Esophagus muscularis mucosa (tissue), 4 donors: ENCODE measurements at places on chromosomes 16 and 17. TPM values are rescaled to one million over a fixed set of nuclear protein-coding genes. Genes with fewer than 3 reads are reported as not detected.

Gene PRSS21
- not detected for total RNA-seq

- no peak overlapping the region for H3K4me3 ChIP-seq
- no peaks in the 10 kb centered on the region for H3K27me3 ChIP-seq
- H3K36me3 ChIP-seq = no peaks in the 10 kb centered on the region
- H3K27ac ChIP-seq = no peak overlapping the region
- H3K4me1 ChIP-seq = no peaks in the 10 kb centered on the region
- no peak for DNase-seq
Measured at GRCh38 chr16:48098472-48098871, 57.3 kb downstream of the ABCC12 start.

Gene ENPP7
- total RNA-seq = not detected

DNA sequence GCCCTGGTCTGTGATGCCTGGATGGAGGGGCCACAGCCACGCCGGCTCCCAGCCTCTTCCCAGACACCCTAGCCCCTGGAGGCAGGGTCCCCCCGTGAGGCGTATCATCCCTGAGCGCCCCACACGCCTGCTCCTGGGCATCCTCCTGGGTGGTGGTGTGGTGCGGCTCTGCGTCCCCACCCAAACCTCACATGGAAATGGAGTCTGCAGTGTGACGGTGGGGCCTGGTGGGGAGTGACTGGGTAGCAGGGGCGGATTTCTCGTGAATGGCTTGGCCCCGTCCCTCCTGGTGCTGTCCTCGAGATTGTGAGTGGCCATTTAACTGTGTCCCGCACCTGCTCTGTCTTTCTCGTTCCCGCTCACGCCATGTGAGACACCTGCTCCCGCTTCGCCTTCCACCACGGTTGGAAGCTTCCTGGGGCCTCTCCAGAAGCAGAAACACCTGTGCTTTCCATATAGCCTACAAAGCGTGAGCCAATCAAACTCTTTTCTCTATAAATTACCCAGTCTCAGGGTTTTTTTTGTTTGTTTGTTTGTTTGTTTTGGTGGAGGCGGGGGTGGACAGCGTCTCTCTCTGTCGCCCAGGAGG lies 5.9 kb upstream of the SSTR5 start:
- no peaks in the 10 kb centered on the region for H3K36me3 ChIP-seq
- no peak overlapping the region for H3K4me3 ChIP-seq
- no peaks in the 10 kb centered on the region for H3K4me1 ChIP-seq
- DNase-seq = no peak
- H3K27ac ChIP-seq = no peak overlapping the region
- H3K27me3 ChIP-seq = peaks cover 100% of the 10 kb centered on the region

DNA sequence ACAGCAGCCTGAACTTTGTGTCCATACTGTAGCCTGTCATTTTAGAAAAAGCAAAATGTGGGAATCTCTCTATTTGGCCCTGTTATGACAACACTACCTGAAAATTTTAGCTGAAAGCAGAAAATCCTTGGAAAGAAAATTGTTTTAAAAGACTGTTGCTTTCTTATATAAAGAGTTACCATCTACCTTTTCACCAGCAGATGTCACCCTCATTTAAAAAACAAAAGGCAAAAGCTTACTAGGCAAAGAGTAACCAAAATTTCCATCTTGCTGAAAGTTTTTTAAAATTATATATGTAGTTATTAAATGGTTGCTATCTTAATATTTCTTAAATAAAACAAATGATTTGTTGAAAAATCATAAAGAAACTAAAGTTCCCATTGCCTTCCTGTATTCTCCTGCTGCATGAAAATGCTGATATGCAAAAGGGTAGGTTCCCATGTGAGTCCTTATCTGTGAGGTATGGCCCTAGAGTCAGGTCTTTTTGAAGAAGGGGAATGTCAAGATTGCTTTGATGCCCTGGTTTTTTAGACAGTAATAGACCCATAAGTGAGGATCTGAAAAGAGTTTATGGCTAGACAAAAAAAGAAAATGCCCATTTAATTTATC lies 61.0 kb downstream of the TNRC6C start:
- no peaks in the 10 kb centered on the region for H3K36me3 ChIP-seq
- DNase-seq = no peak
- H3K27me3 ChIP-seq = no peaks in the 10 kb centered on the region
- no peak overlapping the region for H3K27ac ChIP-seq
- peaks cover 48% of the 10 kb centered on the region for H3K4me1 ChIP-seq

DNA sequence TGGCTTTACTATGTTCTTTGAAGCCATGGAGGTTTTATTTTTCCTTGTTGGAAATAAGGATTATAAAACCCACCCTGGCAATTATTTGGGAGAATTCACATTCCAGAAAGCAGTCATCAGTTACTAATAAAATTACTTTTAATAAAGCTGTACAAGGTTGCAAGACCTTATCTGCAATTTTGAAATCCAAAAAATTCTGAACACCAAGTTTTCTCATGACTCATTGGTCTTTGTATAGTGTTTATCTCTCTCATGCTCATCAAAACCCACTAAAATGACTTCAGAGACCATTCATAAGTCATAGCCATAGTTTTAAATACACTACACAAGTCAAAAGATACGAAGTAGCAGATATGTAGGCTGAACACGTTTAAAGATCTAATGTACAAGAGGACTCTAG lies 6.0 kb upstream of the KRT38 start:
- no peaks in the 10 kb centered on the region for H3K4me1 ChIP-seq
- no peaks in the 10 kb centered on the region for H3K36me3 ChIP-seq
- DNase-seq = no peak

DNA sequence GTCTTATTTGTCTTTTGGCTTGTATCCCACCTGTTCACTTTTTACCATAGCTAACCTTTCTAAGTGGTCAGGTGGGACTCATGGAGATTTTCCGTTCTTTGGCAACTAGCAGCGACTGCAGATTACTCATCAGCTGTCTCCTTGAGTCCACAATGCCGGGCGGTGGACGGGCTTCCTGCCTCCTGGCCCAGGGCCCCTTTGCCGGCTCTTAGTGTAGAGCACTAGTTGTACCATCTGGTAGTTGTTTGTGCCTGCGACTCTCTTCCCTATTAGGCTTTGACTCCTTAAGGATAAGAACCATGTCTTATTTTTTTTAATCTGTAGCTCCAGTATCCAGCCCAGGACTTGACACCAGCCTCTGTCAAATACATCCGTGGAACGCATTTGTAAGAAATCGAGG lies 399.9 kb downstream of the WWOX start:
- no peaks in the 10 kb centered on the region for H3K27me3 ChIP-seq
- no peak overlapping the region for H3K27ac ChIP-seq

- no peak for DNase-seq
- peaks cover 13% of the 10 kb centered on the region for H3K4me1 ChIP-seq
- H3K27ac ChIP-seq = peak overlapping the region; percentile 8
Measured at GRCh38 chr17:11608396-11608795, 10.1 kb downstream of the DNAH9 start.

DNA sequence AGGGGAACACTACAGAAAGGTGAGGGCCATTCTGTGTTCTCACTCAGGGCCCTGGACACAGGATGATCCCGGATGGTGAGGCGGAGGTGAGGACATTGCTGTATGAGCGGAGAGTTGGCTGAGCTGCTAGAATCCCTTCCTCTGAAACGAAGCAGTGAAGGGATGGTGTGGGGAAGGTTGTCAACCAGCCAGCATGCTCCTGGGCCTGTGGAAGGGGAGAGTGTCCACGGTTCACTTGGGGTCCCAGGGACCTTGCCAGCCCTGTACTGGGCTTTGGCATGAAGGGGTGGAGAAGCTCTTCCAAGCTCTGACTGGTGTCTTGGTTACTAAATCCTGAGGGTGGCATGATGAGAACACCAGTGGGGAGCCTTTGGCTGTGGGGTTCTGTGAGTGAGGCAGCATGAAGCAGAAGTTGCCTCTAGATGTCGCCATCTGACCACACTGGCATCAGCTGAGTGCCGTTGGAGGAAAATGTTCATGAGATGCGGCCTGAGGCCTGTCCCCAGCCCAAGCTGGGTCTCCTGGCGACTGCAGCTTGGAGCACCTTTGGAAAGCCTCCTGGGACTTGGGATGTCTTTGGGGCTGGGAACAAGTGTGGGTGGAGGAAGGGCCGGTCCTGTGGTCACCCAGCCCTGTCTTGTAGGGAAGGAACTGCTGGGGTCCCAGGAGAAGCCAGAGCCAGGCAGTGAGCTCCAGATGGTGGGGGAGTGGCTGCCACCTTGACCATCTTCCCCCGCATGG lies 14.8 kb downstream of the PDP2 start:
- DNase-seq = no peak
- no peak overlapping the region for H3K27ac ChIP-seq
- H3K27me3 ChIP-seq = no peaks in the 10 kb centered on the region
- H3K36me3 ChIP-seq = no peaks in the 10 kb centered on the region
- H3K4me1 ChIP-seq = peaks cover 36% of the 10 kb centered on the region

Gene CHD9NB
- 0.19 TPM for total RNA-seq

GRCh38 chr16:2925951-2926649 lies 14.4 kb downstream of the FLYWCH1 start:
- peaks cover 16% of the 10 kb centered on the region for H3K4me1 ChIP-seq
- H3K27ac ChIP-seq = no peak overlapping the region
- H3K27me3 ChIP-seq = no peaks in the 10 kb centered on the region
- no peak overlapping the region for H3K4me3 ChIP-seq
- DNase-seq = no peak

GRCh38 chr16:79411805-79412204 lies 188.7 kb downstream of the MAF start:
- DNase-seq = no peak
- no peaks in the 10 kb centered on the region for H3K27me3 ChIP-seq
- no peak overlapping the region for H3K4me3 ChIP-seq
- no peak overlapping the region for H3K27ac ChIP-seq

DNA sequence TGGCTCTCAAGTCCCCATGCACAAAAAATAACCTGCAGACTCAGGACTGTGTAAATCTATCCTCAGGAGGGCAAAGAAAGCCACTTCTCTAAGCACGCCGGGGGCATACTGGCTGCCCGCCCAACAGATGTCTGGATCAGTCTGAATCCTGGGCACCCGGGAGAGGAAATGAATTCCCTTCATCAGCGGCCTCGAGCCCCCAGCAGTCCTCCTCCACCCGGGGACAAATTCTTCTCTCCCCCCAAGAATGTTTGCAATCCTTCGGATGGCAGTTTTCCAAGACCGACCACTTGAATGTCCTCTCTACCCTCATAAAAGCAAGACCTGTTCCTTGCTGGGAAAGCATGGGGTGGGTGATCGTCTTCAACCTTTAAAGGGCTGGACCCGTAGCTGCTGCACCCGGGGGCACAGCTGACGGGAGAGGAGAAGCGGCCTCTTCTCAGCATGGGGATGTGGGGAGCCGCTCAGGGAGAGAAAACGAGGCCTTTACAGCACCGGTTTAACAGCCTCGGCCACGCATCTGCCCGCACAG lies 9.4 kb upstream of the MAP2K3 start:
- H3K27me3 ChIP-seq = no peaks in the 10 kb centered on the region
- H3K36me3 ChIP-seq = no peaks in the 10 kb centered on the region
- DNase-seq = no peak
- peak overlapping the region; percentile 65 for H3K4me3 ChIP-seq
- H3K4me1 ChIP-seq = peaks cover 11% of the 10 kb centered on the region

GRCh38 chr16:81003064-81003463 lies 3.6 kb downstream of the CMC2 start:
- no peaks in the 10 kb centered on the region for H3K36me3 ChIP-seq
- no peak overlapping the region for H3K4me3 ChIP-seq
- peaks cover 23% of the 10 kb centered on the region for H3K4me1 ChIP-seq
- no peak for DNase-seq

- no peaks in the 10 kb centered on the region for H3K36me3 ChIP-seq
- H3K4me3 ChIP-seq = no peak overlapping the region
Measured at GRCh38 chr17:77867308-77867781, 91.2 kb upstream of the TNRC6C start.
